ENCODE measurements at places on chromosomes 3 and 15. TPM values are rescaled to one million over a fixed set of nuclear protein-coding genes. Genes with fewer than 3 reads are reported as not detected.

TTC23 gene
- total RNA-seq: 9.0 TPM

RTP3 gene
- not detected for total RNA-seq

NR2E3 gene
- not detected for total RNA-seq

TRPM1 gene
- not detected for total RNA-seq

TMCO5A gene
- total RNA-seq: not detected

PDZRN3 gene
- not detected for total RNA-seq

ADAMTS9 gene
- total RNA-seq: not detected

CIAO2A gene
- 111 TPM for total RNA-seq

RBPMS2 gene
- total RNA-seq: not detected

DNASE1L3 gene
- not detected for total RNA-seq

KNG1 gene
- not detected for total RNA-seq

- peak overlapping the region; percentile 91 for H3K27ac ChIP-seq
- H3K36me3 ChIP-seq: peaks cover 18% of the 10 kb centered on the region
- H3K27me3 ChIP-seq: no peaks in the 10 kb centered on the region
- peak overlapping the region; percentile 80 for H3K4me3 ChIP-seq
Measured at GRCh38 chr3:69079269-69080159, 651 bp downstream of the UBA3 start.

GRCh38 chr15:34364041-34364440, 3.0 kb downstream of the LPCAT4 start:
- H3K4me3 ChIP-seq: no peak overlapping the region
- no peak for DNase-seq
- no peak overlapping the region for H3K27ac ChIP-seq
- H3K27me3 ChIP-seq: no peaks in the 10 kb centered on the region

DNA sequence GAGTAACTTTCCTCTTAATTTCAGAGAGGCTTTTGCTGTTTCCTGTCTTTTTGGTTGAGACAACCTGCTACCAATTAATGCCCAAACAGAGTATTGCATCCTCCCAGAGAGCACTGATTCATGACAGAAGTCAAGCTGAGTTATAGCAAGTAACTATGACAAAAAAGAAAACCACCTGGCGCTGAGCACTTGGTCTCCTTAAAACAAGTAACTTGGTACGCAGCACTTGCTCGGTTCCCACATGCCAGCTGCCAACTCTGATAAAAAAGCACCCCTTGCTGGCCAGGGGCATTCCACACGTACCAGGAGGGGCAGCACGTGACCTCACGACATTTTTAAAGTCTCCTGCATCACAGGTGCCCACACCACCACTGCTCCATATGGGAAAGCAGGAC, 13.5 kb upstream of the MYO5C start:
- H3K27me3 ChIP-seq: no peaks in the 10 kb centered on the region
- H3K36me3 ChIP-seq: peaks cover 17% of the 10 kb centered on the region
- H3K4me1 ChIP-seq: peaks cover 5% of the 10 kb centered on the region
- no peak overlapping the region for H3K27ac ChIP-seq

- H3K4me3 ChIP-seq: no peak overlapping the region
- H3K27me3 ChIP-seq: peaks cover 2% of the 10 kb centered on the region
- H3K4me1 ChIP-seq: peaks cover 20% of the 10 kb centered on the region
Measured at GRCh38 chr15:58523634-58524033, 91.8 kb downstream of the LIPC start.

DNA sequence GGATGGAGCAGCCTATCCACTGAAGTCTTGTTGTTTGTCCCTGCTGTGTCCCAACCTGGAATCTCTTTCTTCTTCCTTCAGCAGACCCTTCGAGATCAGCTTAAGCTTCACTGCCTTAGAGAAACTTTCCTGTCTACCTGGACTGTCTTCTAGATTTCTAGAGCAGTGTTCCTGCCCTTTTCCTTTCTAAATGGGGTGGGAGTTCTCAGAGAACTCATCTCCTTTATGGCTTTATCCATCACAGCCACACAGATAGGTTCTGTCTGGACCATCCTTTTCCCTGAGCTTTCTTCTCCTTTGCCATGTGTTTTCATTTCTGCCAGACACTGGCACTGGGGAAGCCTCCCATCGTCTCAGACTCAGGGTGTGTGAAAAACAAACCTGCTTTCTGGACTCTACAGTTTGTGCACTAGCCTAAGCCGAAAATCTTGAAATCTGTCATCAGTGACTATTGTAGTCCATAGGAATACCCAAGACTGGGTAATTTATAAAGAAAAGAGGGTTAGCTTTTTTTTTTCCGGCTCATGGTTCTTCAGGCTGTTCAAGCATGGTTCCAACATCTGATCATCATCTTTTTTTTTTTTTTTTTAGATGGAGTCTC, 177.5 kb downstream of the PGPEP1L start:
- no peaks in the 10 kb centered on the region for H3K27me3 ChIP-seq
- no peak overlapping the region for H3K4me3 ChIP-seq
- H3K36me3 ChIP-seq: peaks cover 47% of the 10 kb centered on the region
- DNase-seq: no peak
- H3K4me1 ChIP-seq: no peaks in the 10 kb centered on the region

GRCh38 chr3:172877011-172877410, 126.5 kb downstream of the ECT2 start:
- peaks cover 2% of the 10 kb centered on the region for H3K27me3 ChIP-seq
- no peaks in the 10 kb centered on the region for H3K4me1 ChIP-seq
- H3K4me3 ChIP-seq: no peak overlapping the region

DNA sequence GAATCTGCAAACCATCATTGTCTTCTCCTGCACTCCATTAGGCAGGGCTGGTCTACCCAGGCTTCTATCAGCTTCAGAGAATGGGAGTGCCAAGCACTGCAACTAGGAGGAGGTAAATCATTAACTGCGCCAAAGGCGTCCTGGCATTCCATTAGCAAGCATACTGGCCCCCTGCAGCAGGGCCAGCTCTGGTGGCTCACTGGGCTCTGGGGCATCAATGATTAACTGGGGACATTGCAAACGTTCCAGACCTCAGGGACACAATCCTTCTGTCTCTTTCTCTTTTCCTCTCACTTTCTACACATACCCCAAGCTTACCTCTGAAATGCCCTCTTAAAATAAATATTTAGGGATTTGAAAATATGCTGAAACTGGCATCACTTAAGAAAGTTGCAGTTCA, 129.0 kb downstream of the MYLK start:
- no peaks in the 10 kb centered on the region for H3K4me1 ChIP-seq
- no peak overlapping the region for H3K27ac ChIP-seq
- H3K36me3 ChIP-seq: no peaks in the 10 kb centered on the region
- H3K27me3 ChIP-seq: peaks cover 2% of the 10 kb centered on the region
- DNase-seq: no peak

GRCh38 chr3:58013973-58014649, 5.9 kb downstream of the FLNB start:
- H3K36me3 ChIP-seq: no peaks in the 10 kb centered on the region
- H3K4me3 ChIP-seq: no peak overlapping the region
- no peaks in the 10 kb centered on the region for H3K27me3 ChIP-seq
- no peak overlapping the region for H3K27ac ChIP-seq
- peaks cover 48% of the 10 kb centered on the region for H3K4me1 ChIP-seq

DNA sequence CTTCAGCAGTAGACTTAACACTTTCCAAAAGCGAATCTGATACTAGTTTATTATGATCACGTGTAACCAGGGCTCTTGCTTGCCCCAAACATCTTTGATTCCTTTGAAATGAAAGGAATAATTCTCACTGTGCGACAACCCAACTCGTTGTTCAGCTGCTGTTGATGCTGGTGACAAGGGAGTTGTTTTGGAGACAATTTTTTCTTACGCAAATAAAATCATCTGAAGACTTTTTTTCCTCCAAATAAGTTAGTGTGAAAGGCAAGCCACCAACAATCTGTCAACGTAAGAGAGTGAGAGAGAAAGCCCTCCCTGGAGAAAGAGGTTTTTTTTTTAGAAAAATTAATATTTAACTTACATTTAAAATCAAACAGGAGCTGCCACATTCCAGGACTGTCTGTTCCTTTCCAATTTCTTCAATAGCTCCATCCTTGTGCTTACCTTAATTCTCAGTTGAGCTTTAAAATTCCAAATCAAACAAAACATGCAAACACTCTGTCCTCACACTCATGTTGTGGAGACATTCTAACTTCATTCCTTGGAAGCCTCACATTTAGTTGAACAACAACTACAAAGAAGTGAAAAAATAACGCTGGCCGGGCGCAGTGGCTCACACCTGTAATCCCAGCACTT, 4.9 kb upstream of the P3H2 start:
- H3K27me3 ChIP-seq: peaks cover 25% of the 10 kb centered on the region
- H3K27ac ChIP-seq: no peak overlapping the region
- H3K4me1 ChIP-seq: no peaks in the 10 kb centered on the region
- no peak for DNase-seq
- H3K36me3 ChIP-seq: no peaks in the 10 kb centered on the region

DNA sequence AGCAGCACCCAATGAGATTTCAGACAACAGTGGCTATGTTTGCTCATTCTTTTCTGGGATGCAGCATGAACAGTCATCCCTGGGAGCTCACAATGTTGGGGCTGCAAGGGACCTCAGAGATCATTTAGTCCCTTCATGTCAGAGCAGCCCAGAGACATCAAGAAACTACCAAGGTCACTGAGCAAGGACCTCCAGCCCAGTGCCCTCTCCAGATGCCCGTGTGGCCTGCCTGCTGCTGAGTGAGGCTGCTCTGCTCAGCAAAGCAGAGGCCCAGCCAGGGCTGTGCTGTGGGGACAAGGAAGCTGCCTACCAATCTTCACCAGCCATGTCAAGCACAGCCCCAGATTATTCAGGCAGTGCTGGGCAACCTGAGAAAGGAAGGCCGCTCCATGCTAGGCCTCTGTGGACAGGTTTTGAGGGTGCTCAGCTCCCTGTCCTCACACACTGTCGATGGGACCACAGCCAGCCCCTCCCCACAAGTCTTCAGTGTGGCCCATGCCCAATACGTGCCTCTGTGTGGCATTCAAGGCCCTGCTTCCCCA, 99.7 kb downstream of the DAPK2 start:
- H3K4me1 ChIP-seq: peaks cover 3% of the 10 kb centered on the region
- DNase-seq: no peak
- H3K27ac ChIP-seq: no peak overlapping the region
- no peaks in the 10 kb centered on the region for H3K36me3 ChIP-seq
- H3K27me3 ChIP-seq: no peaks in the 10 kb centered on the region

- no peaks in the 10 kb centered on the region for H3K27me3 ChIP-seq
- H3K36me3 ChIP-seq: no peaks in the 10 kb centered on the region
- H3K4me1 ChIP-seq: no peaks in the 10 kb centered on the region
- DNase-seq: no peak
- H3K4me3 ChIP-seq: no peak overlapping the region
Measured at GRCh38 chr3:43148033-43148432, 42.2 kb upstream of the POMGNT2 start.

GRCh38 chr3:30544812-30545211, 61.6 kb upstream of the TGFBR2 start:
- H3K27ac ChIP-seq: no peak overlapping the region
- H3K4me3 ChIP-seq: no peak overlapping the region
- H3K27me3 ChIP-seq: no peaks in the 10 kb centered on the region
- peaks cover 16% of the 10 kb centered on the region for H3K4me1 ChIP-seq
- no peaks in the 10 kb centered on the region for H3K36me3 ChIP-seq

Measured in activated CD4-positive, alpha-beta T cell treated with anti-CD3 and anti-CD28 coated beads for 36 hours (primary cell).